ENCODE measurements at places on chromosomes 7 and 10.

DNA sequence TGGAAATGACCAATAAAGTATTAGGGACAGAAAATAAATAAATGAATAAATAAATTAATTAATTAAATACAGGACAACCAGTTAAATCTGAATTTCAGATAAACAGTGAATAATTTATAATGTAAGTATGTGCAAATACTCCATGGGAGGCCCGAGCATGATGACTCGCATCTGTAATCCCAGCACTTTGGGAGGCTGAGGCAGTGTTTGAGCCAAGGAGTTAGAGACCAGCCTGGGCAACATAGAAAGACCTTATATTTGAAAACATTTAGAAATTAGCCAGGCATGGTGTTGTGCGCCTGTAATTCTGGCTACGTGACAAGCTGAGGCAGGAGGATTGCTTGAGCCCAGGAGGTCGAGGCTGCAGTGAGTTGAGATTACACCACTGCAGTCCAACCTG, 123.7 kb downstream of the CUL2 start:
- no peak for DNase-seq

DNA sequence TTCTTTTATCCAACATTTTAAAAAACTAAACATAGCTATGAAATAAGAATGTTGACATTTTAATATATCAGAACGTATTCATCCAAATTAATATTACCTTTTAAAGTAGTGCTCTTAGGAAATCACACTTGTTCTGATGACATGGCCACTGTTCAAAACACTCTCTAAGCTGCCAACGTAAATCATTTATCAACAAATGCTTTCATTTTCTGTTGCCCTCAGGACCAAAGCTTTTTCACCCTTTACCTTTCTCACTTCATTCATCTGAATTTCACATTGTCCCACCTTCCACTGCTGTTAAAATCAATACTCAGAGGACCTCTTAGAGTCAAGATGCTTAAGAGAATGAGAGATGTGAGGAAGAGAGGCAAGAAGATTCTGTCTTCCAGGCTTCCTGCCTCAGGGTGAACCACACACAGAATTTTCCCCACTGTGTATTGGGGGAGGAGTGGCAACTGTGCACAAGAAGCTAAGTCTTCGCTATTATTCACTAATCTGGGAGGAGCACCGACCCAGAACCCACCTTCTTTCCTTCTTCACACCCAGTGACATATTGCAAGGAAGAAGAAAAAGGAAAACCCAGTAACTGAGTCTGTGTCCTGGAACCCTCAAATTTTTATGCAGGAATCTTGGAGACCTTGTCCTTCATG, 21.0 kb downstream of the HIBADH start:
- no peak for DNase-seq

DNA sequence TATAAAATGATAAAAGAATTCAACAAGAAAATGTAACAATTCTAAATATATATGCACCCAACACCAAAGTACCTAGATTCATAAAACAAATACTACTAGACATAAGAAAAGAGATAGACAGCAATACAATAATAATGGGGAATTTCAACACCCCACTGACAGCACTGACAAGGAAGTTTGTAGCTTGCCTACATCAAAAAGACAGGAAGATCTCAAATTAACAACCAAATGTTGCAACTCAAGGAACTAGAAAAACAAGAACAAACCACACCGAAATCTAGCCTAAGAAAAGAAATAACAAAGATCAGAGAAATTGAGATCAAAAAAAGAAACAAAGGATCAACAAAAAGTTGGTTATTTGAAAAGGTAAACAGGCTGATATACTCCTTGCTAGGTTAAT, 36.5 kb upstream of the TNKS2 start:
- DNase-seq: no peak

GRCh38 chr10:37972396-37972795, 4.1 kb downstream of the ZNF25 start:
- DNase-seq: no peak

Measured in nephron progenitor cell (in vitro differentiated cells).